ENCODE measurements at places on chromosomes 3 and 15.

- DNase-seq: no peak
Observed at GRCh38 chr15:98903377-98904018, 104.1 kb downstream of the PGPEP1L start.

GRCh38 chr15:93185796-93186195, 96.8 kb upstream of the RGMA start:
- DNase-seq: no peak

- no peak for DNase-seq
Observed at GRCh38 chr3:129507181-129507831, 21.1 kb upstream of the RHO start.

DNA sequence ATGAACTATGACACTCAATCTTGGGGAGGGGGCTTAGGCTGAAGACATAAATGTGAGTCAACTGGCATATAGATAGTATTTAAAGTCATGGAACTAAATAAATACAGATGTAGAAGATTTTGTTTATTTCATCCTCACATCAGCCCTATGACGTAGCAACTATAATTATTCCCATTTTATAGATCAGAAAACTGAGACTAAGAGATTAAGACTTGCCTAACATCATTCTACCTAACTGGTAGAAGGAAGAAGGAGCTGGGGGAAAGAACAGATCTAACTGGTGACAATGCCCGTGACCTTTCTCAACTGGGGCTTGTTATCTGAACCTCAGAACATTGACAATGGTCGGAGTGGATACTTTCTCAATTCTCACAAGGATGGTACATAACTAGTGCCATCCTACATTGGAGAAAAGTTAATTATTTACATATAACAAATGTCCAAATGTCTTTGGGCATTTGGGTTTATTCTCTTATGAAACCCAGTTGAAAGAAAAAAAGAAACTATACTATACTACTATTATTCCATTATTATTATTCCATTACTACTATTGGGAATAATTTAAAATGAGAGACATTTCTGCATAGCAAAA, 10.4 kb downstream of the HERC1 start:
- DNase-seq: no peak

GRCh38 chr3:45124956-45125355, 21.2 kb downstream of the CDCP1 start:
- DNase-seq: no peak
